ENCODE measurements at places on chromosomes 3 and 15.

DNA sequence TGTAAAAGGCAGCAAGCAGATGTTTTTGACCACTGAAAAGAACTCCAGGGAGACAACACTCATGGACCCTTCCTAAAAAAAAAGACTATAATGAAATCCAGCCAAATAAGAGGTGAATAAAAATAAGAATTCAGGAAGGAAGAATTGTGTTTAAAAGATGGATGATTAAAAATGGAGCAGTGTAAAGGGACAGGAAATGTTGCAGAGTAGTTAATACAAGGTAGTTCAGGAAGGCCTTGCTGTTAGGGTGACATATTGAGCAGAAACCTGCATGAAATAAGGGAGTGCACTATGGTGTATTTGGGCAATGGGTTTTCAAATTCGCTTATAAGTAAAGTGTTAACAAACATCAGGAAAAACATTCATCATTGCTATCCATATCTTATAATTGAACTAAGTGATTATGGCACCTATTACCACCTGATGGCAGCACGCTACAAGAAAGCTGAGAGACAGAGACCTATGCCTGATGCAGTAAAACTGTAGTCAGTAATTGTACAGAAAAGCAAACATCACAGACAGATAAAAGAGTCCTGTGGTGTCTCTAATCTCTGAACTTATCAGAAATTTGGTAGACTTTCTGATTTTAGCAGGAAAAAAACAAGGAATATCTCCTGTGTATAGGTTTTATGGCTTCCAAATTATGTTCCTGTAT, 5.8 kb upstream of the DBR1 start:
- no peak for DNase-seq

- no peak for DNase-seq
Observed at GRCh38 chr3:49601358-49602048, 47.2 kb downstream of the BSN start.

DNA sequence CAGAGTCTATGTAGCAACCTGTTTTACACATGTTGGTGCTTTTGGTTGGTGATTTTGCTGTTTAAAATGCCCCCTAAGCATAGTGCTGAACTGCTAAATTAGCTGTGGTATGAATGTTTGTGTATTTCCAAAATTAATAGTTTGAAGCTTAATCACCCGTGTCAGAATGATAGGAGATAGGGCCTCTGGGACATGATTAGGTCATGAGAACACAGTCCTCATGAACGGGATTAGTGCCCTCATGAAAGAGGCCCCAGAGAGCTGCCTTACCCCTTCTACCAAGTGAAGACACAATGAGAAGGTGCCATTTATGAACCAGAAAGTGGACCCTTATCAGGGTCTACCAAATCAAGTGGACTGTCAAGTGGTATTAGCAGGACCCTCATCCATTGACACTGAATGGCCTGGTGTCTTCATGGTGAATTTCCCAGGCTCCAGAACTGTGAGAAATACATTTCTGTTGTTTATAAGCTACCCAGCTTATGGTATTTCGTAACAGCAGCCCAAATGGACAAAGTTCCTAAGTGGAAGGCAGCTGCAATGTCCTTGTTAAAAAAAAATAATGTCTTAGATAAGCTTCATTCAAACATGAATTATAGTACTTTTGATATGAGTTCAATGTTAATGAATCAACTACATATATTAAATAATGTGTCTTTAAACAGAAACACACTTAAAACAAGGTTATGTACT, 37.7 kb upstream of the FRMD4B start:
- no peak for DNase-seq

GRCh38 chr3:169619793-169620192, 43.7 kb downstream of the MECOM start:
- DNase-seq = no peak

DNA sequence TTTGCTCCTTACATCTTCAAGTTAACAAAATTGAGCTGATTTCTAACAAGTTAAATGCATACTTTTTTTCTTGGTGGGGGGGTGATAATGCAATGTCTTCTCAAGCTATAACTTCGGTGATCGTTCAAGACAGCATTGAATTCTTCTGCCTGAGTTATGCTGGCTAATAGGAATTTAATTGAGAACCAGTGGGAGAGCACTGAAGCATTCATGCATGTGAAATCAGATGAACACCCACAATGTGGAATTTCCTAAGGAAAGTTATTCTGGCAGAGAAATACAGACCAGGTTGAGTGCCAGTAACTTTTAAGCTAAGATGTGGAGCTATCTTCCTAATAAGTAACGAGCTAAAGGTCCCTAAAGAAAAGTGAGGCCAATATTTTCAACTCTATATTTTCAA, 3.0 kb downstream of the SPATA16 start:
- DNase-seq = no peak

DNA sequence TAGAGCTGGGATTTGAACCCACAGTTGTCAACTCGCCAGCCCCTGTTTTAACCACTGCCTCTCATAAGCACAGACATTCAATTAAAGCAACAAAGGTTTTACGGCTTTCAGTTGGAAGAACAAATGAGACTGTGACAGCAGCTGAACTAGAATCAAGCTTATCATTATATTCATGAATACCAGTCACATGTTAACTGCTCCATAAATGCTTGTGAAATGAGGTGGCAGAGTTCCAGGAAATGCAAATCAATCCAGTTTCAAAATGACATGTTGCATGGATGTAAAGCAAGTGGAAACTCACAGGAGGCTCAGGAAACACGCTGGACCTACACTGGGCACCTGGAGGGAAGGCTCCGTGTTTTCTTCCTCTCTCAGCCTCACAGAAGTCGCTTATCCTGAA, 3.9 kb downstream of the GP5 start:
- DNase-seq = no peak

Data from H54 (cell line).